ENCODE measurements at places on chromosomes 4 and X. TPM values are rescaled to one million over a fixed set of nuclear protein-coding genes. Genes with fewer than 3 reads are reported as not detected.

The IL13RA1 gene
- total RNA-seq = 17.8 TPM

The TIGD4 gene
- 1.5 TPM for total RNA-seq

- DNase-seq = no peak
These were observed 13.7 kb upstream of the DHX15 start for GRCh38 chr4:24598025-24598424.

- DNase-seq = no peak
These were observed 90.0 kb downstream of the MAOA start for GRCh38 chrX:43745938-43746721.

DNA sequence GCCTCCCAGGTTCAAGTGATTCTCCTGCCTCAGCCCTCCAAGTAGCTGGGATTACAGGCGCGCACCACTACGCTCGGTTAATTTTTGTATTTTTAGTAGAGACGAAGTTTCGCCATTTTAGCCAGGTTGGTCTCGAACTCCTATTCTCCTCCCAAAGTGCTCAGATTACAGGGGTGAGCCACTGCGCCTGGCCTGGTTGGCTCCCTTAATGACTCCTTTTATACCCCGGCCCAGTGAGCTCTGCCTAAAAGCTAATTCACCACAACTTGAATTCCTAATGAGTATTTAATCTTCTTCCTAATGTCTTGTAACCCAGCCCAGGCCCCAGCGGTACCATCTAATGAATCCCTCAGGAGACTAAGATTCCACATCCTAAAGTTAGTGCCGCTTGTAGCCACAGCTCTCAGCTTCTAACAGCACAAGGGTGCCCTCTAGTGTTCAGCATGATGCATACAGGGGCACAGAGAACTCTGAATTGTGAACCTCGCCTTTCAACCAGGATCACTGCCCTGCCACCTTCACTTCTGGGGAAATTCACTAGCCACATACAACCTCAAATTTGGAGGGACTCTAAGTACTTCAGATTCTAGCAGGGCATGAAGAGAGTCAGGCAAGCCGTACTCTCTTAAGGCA is 89.5 kb downstream of the OR13H1 start:
- DNase-seq = peak; percentile 86

- no peak for DNase-seq
These were observed 132.2 kb downstream of the SLC10A7 start for GRCh38 chr4:146389561-146389960.

The ASB9 gene
- total RNA-seq = 0.54 TPM

DNA sequence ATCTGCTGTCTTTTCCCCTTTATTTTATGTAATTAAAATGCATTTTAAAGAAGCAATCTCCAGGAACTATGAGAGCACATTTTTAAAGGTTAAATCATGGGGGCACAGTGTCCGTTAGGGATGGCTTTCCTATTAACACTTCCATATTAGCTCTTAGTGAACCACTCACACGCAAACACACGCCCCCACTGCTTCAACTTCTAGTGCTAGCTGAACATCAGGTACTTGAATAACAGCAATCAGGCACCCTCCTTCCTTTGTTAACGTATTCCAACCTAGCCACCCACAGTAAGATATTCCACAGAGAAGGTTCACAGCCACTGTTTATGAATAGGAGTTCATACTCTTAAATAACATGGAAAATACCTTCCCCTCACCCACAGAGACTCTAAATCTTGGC is 9.3 kb downstream of the TMEM255A start:
- no peak for DNase-seq

GRCh38 chr4:78602334-78602733 is 50.8 kb downstream of the ANXA3 start:
- DNase-seq = no peak

The PACRGL gene
- total RNA-seq = 30.3 TPM

DNA sequence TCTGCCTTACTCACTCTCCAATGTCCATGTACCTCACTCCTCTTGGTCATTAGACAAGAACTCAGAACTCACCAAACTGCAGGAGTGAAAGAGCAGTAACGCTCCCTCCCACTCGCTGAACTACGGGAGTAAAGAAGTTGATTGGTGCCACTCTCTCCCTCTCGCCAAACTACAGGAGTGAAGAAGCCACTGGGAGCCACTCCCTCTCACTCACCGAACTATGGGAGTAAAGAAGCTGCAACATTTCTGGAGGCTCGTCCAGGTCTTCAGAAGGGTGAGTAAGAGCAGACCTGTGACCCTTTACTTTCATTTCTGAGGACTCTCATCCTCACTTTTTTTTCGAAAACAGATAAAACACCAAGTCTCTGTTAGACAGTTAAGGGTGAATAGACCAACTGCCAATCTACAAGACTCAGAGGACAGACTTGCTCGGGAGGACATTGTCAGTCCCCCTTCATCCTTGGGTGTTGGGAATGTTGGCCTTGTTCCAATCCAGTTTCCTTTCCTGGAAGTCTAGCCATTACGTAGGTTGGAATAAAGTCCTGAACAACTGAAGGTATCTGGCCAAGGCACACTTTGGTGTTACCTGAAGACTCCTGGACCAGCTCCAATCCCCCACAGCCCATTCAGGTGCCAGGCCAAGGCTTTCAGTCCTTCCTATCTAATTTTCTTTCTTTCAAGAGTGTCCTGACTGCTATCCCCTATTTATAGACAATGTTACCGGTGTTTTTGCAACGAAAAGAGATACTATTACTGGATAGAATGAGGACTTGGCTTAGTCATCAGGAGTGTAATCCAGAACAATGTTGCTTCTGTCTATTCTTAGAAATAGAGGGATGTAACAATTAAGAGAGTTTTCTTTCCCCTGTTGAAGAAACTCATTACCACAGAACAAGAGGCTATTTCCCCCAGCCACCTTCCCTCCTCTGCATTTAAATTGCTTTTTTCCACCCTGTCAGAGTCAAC is 11.0 kb upstream of the COL25A1 start:
- no peak for DNase-seq
